Aorta (tissue), 5 donors: ENCODE measurements at places on chromosomes 1 and 21.

DNA sequence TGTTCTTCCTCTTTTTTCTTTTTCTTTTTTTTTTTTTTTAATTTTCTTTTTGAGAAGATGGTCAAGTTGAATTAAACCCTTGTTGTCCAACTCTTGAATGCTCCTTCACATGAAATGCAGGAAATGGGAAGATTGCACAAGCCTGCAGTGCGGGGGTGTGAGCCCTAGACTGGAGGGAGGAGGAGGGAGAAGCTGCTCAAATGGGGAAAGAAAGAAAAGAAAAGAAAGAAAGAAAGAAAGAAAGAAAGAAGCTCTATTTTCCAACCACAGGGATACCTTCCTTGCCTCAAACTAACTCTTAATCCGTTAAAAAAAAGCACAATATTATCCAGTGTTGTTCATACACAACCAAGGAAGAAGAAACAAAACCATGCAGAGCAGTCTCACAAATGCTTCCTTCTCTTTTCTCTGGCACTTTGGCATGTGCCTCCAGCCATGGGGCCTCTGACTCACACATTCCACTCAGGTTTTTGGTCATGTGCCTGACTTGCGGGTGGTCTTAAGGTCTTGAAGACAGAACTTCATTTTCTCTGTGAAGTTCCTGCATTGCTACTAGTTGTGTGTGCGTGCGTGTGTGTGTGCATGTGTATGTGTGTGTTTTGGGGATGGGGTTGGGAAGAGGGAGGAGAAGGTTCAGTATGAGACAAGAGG is 276.1 kb downstream of the RPS6KC1 start:
- DNase-seq: no peak

GRCh38 chr1:238658763-238659162 is 727.6 kb upstream of the CHRM3 start:
- DNase-seq: no peak

- DNase-seq: no peak
Measured at GRCh38 chr1:32761253-32761877, 55.8 kb downstream of the YARS1 start.

DNA sequence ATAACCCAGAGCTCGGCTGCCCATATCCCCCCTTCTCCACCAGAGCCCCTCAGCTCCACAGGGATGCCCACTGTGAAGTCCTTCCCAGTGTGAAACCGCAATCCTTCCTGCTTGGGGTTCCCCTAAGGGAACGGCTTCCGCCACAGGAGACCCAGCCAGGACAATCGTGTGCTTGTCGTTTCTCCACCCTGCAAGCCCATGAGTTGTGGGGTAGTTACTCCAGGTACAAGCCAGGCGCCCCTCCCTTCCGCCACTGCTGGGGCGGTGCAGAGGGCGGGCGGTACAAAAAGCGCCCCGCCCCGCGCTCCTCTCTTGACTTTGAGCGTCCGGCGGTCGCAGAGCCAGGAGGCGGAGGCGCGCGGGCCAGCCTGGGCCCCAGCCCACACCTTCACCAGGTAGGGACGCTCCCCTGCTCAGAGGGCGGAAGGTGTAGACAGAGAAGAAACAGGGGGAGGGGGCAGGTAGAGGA is at the start of gene TINAGL1:
TINAGL1 (plus strand) TSS at position 315 of the 469 bp plus-strand sequence. CDS start 634 bp downstream, outside the sequence.
- no peak for DNase-seq

DNA sequence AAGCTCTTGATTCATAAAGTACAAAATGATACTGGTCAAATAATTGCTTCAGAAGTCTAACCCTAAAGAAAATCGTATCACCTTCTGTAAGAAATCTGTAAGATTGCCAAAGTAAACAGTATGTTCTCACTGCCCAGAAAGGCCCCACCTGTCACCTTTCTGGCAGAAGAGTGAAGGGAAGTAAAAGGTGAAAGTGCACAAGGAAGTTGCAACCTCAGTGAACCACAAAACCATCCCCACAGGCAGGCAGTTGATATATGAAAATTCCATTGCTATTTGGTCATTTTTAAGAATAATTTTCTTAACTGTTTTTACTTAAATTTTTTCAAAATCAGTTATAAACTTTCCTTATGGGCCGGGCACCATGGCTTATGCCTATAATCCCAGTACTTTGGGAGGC is 48.5 kb upstream of the FBXO28 start:
- no peak for DNase-seq

- no peak for DNase-seq
Measured at GRCh38 chr1:160062230-160062532, 7.8 kb downstream of the KCNJ10 start.

DNA sequence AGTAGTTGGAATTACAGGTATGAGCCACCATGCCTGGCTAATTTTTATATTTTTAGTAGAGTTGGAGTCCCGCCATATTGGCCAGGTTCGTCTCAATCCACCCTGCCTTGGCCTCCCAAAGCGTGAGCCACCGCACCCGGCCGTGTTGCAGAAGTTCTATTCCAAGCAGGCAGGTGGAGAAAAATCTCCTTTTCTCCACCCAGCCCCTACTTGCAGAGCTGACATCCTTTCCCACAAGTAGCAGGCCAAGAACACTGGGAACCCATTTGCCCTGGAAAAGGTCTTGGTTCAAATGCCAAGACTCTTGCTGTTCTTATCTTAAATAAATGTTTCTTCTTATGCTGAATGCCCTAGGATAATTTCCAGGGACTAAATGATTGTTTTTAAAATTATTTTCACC is 17.5 kb downstream of the AGL start:
- no peak for DNase-seq

- DNase-seq: no peak
Measured at GRCh38 chr1:67371681-67372080, 58.5 kb downstream of the SERBP1 start.

DNA sequence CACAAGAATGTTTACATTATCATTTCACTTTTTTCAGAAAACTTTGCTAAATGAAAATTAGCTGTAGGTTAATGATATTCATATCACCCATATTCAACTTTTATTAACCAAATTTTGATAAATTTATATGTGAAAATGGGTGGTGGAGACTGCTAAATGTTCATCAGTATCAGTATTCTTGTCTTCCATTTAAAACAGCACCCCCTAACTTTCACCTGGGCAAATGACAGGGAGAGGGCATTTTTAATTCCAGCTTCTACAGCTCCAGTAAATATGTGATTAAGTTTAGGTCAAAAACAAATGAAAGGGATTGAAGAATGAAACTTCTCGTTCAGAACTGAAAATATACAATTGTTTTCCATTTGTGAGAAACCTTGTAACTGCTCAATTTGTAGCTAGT is 722.2 kb downstream of the KCNT2 start:
- no peak for DNase-seq

GRCh38 chr1:4825800-4826450 is 171.5 kb downstream of the AJAP1 start:
- no peak for DNase-seq
